ENCODE measurements at places on chromosomes 12 and 14.

DNA sequence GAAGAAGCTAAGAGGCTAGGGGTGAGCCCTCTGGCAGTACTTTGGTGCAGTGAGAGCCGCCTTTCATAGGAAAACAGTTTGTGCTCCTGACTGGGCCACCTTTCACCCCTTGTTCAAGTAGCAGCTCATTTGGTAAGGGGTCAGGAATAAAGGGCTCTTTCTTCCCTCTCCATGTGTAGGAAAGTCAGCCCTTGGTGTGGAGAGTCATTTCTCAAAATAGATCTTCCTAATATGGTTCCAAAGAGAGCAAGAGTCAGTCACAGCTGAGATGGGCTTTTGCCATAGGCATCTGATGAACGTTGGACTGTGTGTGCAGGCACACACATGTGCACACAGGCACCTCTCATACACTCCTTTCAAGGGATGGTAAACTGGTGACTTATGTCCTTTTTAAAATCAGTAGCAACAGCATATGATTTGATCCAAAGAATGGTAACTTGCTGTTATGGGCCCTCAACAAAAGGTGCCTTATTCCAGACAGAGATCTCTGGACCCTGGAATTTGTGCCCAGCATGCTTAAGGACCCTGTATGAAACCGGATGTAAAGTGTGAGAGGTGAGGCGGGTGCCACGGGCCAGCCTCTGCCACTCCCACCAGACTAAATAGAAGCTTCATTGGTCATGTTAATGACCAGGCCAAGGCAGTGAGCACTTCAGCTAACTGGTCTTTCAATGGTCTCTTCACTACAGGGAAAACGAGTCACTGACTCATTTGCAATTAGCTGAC is 16.7 kb upstream of the RIC8B start:
- DNase-seq = no peak

- DNase-seq = no peak
These were observed 714 bp upstream of the PSMC6 start for GRCh38 chr14:52706286-52706685.

- no peak for DNase-seq
These were observed 34.1 kb downstream of the ERGIC2 start for GRCh38 chr12:29346769-29347421.

GRCh38 chr12:7193674-7194073 is 4.2 kb downstream of the PEX5 start:
- DNase-seq = no peak

GRCh38 chr12:123532019-123532418 is 1.5 kb downstream of the RILPL1 start:
- no peak for DNase-seq

GRCh38 chr12:122100568-122100967 is 22.0 kb downstream of the MLXIP start:
- DNase-seq = no peak

- DNase-seq = no peak
These were observed 42.6 kb upstream of the PLEKHD1 start for GRCh38 chr14:69441948-69442347.

DNA sequence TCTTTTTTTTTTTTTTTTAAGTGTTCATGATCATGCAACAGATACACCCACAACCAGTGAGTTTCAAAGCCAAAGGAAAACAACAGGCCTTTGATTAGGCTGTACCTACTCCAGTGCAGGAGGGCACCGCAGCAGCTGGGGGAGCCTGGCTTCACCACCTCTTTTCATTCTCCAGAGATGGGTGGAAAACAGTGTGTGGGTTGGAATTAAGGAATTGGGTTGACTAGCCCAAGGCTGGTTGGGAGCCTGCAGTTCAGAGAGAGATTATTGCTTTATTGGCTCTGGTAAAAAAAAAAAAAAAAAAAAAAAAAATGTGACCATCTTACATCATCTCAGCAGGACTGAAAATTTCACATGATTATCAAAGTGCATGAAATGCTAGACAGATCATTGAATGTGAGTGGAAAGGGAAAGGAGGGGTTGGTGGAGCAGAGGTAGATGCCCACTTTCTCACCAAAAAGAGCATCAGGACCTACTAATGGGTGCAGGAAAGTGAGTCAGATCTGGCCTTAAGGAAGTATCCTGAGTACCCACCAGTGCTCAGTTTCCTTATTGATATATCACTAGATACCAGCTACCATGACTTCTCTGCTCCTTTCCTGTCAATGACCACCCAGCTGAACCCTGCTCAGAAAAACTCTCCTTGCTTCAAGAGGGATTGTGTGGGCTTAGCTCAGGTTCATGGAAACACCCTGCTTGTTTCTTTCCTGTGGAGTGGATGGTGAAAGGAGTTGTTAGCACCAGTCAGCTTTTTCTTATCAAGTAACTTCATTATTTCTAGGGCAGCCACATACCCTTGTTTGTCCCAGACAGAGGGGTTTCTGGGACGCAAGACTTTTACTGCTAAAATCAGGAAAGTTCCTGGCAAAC is 54.8 kb upstream of the DYRK2 start:
- no peak for DNase-seq

DNA sequence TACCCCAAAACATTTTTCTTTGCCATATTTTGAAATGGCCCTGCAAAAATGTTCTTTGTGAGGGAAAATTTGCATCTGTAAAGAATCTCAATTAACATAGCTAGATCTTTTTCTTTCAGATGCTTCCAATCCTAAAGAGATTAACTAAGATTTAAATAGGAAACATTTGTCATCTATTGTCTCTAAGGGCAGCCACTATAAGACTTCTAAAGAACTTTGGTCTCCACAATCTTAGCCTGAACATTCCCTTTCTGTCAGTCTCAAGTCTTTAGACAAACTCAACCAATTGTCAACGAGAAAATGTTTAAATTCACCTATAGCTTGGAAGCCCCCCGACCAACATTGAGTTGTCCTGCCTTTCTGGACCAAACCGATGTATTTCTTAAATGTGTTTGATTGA is 71.1 kb upstream of the RASSF8 start:
- no peak for DNase-seq

All from uterus (tissue), 4 donors.